ENCODE measurements at places on chromosomes 1 and 21.

GRCh38 chr1:46302641-46303037, 777 bp downstream of the LRRC41 start:
- H3K27ac ChIP-seq: peak overlapping the region; percentile 95
- no peak for DNase-seq
- H3K36me3 ChIP-seq: no peaks in the 10 kb centered on the region
- peaks cover 10% of the 10 kb centered on the region for H3K4me1 ChIP-seq

DNA sequence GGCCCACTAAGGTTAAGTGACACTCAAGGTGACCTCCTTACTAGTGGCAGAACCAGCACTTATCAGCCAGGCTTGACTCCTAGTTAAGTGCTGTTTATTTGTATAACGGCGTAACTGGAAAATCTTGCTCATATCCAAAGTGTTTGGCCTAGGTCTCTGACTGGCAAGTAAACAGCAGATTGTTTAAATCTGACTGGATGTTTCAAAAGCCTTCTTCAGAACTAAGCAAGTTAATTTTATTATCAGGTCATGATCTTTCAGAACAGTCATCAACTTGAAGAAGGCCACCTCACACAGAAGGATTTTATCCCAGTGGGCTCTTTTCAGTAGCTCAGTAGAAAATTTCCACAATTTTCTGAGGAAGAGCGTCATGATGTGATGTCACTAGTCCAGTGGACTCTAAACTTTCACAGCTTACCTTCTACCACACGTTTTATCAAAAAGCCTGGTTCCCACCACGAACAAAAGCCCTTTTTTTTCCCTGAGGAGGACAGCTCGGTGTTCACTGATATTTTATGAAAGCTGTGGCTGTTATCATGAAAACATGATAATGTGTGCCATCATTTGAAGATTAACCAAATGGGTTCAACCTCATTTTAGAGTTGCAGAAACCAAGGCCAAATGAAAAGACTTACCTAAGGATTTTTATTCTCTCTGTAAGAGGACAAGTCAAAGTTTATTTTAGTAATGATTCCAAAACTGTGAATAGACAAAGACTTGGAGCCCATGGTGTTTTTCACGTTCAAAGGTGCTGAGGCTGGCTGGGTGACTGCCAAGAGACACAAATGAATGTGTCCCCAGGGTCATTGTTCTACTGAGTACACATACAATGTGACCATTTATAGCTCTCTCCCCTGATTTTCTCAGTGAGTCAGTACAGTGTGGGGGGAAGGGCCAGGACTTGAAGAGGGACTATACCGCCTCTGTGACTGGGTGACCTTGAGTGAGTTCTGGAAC, 9.1 kb downstream of the SGIP1 start:
- peak overlapping the region; percentile 65 for H3K27ac ChIP-seq
- H3K4me3 ChIP-seq: no peak overlapping the region
- no peaks in the 10 kb centered on the region for H3K27me3 ChIP-seq
- peak; percentile 52 for DNase-seq
- no peaks in the 10 kb centered on the region for H3K36me3 ChIP-seq

DNA sequence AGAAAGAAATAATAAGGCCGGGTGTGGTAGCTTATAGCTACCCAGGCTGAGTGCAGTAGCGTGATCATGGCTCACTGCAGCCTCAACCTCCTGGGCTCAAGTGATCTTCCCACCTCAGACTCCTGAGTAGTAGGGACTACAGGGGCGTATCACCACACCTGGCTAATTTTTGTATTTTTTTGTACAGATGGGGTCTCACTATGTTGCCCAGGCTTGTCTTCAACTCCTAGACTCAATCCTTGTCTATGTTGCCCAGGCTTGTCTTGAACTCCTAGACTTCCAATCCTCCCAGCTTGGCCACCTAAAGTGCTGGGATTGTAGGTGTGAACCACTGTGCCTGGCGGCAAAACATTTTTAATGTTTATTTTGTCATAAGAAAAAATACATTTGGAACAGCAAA, 30.5 kb downstream of the MIXL1 start:
- DNase-seq: no peak
- H3K27ac ChIP-seq: no peak overlapping the region
- H3K27me3 ChIP-seq: no peaks in the 10 kb centered on the region
- H3K4me1 ChIP-seq: no peaks in the 10 kb centered on the region

GRCh38 chr1:31101147-31101502, 35.6 kb upstream of the PUM1 start:
- H3K4me3 ChIP-seq: no peak overlapping the region
- DNase-seq: no peak
- no peaks in the 10 kb centered on the region for H3K4me1 ChIP-seq
- no peaks in the 10 kb centered on the region for H3K27me3 ChIP-seq
- H3K36me3 ChIP-seq: no peaks in the 10 kb centered on the region

DNA sequence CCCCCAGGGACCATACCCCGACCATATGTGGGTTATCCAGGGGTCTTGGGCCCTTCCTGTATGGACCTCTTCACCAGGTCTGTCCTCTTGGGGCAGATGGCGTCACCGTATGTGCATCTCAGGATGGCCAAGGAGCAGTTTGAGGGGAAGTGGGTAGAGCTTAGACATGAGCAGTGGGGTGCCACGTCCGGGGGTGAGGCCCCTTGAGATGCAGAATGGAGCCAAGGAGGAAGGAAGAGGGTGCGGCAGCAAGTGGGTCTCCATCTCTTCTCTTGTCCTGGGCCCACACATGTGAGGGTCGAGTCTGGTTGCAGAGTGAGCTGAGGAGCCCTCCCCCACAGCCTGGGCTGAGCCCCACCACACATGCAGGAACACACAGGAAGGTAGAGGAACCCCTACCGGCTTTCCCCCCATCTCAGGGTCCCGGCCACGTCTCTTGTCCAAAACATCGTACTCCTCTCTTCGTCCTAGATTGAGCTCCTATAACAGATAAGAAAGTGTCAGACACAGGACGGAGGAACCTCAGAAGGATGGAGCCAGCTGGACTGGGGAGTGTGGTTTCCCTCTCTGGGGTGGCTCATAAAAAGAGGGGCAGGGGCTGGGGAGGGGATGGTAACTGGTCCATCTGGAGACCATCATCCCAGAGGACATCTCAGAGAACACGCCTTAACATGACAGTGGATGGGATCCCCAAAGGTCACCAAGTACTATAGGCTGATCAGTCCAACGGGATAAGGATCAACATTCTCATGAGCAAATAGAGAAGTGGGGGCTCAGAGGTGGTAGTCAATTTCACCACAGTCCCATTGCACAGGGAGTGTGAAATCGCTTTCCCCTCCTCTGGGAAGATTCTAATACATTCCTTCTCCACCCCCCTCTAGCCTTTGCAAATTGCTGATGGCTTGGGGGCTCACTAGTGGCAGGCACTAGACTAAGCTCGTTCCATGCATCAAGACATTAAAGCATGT, 79.9 kb downstream of the CD247 start:
- H3K4me1 ChIP-seq: no peaks in the 10 kb centered on the region
- no peaks in the 10 kb centered on the region for H3K27me3 ChIP-seq
- no peaks in the 10 kb centered on the region for H3K36me3 ChIP-seq
- DNase-seq: no peak
- H3K4me3 ChIP-seq: no peak overlapping the region

DNA sequence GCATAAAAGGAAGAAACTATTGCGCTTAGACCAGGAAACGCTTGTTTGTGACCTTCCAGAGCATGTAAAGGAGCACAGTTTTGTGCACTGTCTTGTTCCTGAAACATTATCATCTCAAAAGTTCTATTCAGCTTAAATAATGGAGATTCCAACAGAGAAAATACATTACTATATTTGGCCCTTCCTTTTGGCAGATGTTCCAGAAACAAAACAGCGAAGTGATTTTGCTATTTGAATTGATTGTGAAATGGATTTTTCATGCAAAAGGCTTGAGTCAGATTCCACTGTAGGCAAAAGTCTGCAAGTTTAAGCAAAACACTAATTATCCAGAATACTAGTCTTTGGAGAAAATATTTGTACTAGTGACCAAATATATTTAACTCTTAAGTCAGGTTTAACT, 80.3 kb upstream of the PTBP2 start:
- H3K27me3 ChIP-seq: no peaks in the 10 kb centered on the region
- H3K27ac ChIP-seq: no peak overlapping the region
- H3K36me3 ChIP-seq: no peaks in the 10 kb centered on the region
- DNase-seq: no peak
- H3K4me1 ChIP-seq: no peaks in the 10 kb centered on the region

DNA sequence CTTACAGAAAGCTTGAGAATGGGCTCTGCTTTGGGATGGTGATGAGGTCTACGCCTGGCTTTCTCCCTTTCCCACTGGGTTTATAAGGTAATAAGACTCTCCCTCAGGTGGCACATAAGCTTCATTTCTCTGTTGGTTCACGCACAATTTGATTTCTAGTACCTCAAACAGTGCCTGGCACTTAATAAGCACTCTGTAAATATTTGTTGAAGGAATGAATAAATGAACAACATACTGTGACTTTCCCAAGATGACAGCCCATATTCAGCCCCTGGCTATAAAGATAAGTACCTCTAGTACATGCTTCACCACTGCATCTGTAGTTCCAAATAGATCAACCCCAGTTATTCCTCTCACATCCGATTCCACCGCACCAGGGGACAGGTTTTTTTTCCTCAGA, 17.8 kb downstream of the COPA start:
- H3K27me3 ChIP-seq: no peaks in the 10 kb centered on the region
- H3K36me3 ChIP-seq: no peaks in the 10 kb centered on the region
- H3K27ac ChIP-seq: no peak overlapping the region
- H3K4me1 ChIP-seq: no peaks in the 10 kb centered on the region

DNA sequence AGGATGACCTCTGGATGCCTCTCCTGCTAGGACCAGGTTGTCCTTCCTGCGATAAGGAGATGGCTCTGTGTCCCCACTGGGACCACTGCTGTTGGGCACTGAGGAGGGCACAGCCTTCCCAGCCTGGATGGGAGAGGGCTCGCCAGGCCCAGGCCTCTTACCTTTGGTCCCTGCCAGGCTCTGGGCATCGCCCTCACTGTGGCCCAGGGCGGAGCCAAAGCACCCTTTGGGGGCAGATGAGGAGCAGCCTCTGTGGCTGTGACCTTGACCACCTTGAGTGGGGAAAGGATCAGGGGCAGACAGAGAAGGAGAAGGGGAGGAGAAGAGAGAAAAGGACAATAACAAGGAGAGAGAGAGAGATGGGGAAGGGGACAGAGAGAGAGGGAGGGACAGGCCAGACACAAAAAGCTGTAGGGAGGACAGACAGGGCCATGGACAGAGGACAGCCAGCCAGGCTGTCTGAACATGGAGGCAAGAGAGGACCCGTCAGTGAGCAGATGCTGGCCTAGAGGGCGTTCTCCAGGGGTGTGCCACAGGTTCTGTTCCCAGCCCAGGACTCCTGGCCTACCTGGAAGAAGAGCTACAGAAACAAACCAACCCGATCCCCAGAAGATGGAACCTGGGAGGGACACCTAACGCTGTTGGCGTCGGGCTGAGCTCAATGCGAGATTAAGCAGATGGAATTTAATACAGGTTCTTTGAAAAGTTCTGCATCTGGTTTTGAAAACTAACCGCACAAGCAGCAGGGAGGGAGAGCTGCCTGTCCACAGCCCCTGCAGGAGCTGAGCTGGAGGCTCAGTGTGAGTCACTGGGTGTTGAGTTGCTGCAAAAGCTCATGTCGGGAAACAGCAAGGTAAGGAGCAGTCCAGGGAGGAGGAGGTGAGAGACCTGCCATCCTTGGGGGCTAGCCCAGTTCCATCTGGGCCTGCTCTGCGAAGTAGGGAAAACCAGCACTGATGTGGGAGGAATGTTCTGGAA, 262.1 kb downstream of the PTPRU start:
- H3K4me3 ChIP-seq: no peak overlapping the region
- H3K27me3 ChIP-seq: no peaks in the 10 kb centered on the region
- no peaks in the 10 kb centered on the region for H3K4me1 ChIP-seq
- no peak overlapping the region for H3K27ac ChIP-seq

- no peaks in the 10 kb centered on the region for H3K4me1 ChIP-seq
- H3K36me3 ChIP-seq: no peaks in the 10 kb centered on the region
- H3K4me3 ChIP-seq: no peak overlapping the region
- H3K27ac ChIP-seq: no peak overlapping the region
Observed at GRCh38 chr1:92125204-92125603, 45.1 kb downstream of the BTBD8 start.

- H3K4me1 ChIP-seq: no peaks in the 10 kb centered on the region
- H3K27ac ChIP-seq: peak overlapping the region; percentile 51
- H3K27me3 ChIP-seq: no peaks in the 10 kb centered on the region
- no peaks in the 10 kb centered on the region for H3K36me3 ChIP-seq
- no peak overlapping the region for H3K4me3 ChIP-seq
Observed at GRCh38 chr1:226568975-226569741, 20.6 kb downstream of the STUM start.

DNA sequence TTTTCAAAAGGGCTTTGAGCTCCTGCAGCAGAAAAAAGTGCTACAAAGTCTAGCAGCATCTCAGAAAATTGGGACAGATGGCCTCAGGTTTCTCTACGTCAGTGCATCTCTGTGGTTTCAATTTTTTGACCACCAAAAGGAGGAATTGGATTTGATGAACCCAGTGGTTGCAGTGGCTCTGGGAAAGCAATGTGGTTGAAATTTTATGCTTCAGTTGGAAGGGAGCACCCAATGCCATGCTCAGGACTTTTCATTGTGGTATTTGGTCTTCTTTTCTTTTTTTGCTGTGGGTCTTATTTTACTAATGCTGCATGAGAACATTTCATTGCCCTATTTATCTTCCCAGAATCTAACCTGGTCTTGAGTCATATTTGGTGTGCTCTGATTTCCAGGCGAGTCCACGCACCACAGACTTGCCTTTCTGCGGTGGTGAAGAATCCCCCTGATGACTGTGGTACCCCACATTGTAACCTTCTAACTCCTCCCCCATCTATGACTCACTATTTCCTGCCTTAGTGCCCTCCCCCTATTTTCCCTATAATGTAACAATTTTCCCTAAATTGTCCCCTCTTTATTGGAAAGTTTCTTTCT, 56.7 kb downstream of the S1PR1 start:
- no peak overlapping the region for H3K4me3 ChIP-seq
- DNase-seq: no peak
- no peak overlapping the region for H3K27ac ChIP-seq

GRCh38 chr1:19775831-19776230, 23.9 kb downstream of the TMCO4 start:
- H3K27ac ChIP-seq: no peak overlapping the region
- no peaks in the 10 kb centered on the region for H3K27me3 ChIP-seq
- no peak overlapping the region for H3K4me3 ChIP-seq
- no peaks in the 10 kb centered on the region for H3K36me3 ChIP-seq
- no peaks in the 10 kb centered on the region for H3K4me1 ChIP-seq

- no peaks in the 10 kb centered on the region for H3K27me3 ChIP-seq
- DNase-seq: no peak
- no peak overlapping the region for H3K4me3 ChIP-seq
- H3K27ac ChIP-seq: no peak overlapping the region
- no peaks in the 10 kb centered on the region for H3K4me1 ChIP-seq
- no peaks in the 10 kb centered on the region for H3K36me3 ChIP-seq
Observed at GRCh38 chr1:155569988-155570592, 7.5 kb upstream of the ASH1L start.

GRCh38 chr21:38384675-38385426, 113.4 kb downstream of the ERG start:
- H3K27ac ChIP-seq: no peak overlapping the region
- no peak for DNase-seq
- no peaks in the 10 kb centered on the region for H3K27me3 ChIP-seq
- no peak overlapping the region for H3K4me3 ChIP-seq
- H3K4me1 ChIP-seq: no peaks in the 10 kb centered on the region
- H3K36me3 ChIP-seq: no peaks in the 10 kb centered on the region

GRCh38 chr1:30934613-30935012, 26.1 kb upstream of the SDC3 start:
- no peaks in the 10 kb centered on the region for H3K27me3 ChIP-seq
- DNase-seq: no peak
- H3K4me3 ChIP-seq: no peak overlapping the region
- no peak overlapping the region for H3K27ac ChIP-seq

GRCh38 chr1:65953170-65953569, 160.5 kb downstream of the PDE4B start:
- H3K36me3 ChIP-seq: no peaks in the 10 kb centered on the region
- no peak overlapping the region for H3K27ac ChIP-seq
- H3K4me1 ChIP-seq: no peaks in the 10 kb centered on the region
- H3K4me3 ChIP-seq: no peak overlapping the region
